Memory B cell (primary cell): ENCODE measurements at places on chromosomes 2 and 18.

- no peak for DNase-seq
Measured at GRCh38 chr2:39188960-39189494, 54.7 kb downstream of the CDKL4 start.

DNA sequence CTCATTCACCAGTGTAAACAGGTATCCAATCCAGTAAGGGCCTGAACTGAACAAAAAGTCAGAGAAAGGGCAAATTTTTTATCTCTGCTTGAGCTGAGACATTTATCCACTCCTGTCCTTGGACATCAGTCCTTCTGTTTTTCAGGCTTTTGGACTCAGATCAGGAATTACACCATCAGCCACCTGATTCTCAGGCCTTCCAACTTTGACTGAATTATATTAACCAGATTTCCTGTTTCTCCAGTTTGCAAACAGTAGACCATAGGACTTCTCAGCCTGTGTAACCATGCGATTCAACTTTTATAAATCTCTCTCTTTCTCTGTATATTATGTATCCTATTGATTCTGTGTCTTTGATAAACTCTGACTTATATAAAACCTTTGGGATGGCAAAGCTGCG, 289.3 kb upstream of the CDH2 start:
- no peak for DNase-seq

- no peak for DNase-seq
Measured at GRCh38 chr2:6423944-6424343, 441.8 kb downstream of the CMPK2 start.

- DNase-seq, result no peak
Measured at GRCh38 chr2:43269706-43270105, 43.3 kb upstream of the ZFP36L2 start.

- no peak for DNase-seq
Measured at GRCh38 chr18:741931-742512, 29.6 kb upstream of the ENOSF1 start.

DNA sequence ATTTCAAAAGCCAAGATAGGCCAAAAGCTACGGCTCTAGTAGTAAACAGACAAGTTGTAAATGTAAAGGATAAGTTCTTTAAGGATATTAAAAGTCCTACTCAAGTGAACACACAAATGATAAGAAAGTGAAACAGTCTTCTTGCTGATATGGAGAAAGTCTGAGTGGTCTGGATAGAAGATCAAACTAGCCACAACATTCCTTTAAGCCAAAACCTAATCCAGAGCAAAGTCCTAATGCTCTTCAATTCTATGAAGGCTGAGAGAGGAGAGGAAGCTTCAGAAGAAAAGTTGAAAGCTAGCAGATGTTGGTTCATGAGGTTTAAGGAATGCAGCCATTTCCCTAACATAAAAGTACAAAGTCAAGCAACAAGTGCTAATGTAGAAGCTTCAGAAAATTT, 111.7 kb upstream of the ZEB2 start:
- no peak for DNase-seq

DNA sequence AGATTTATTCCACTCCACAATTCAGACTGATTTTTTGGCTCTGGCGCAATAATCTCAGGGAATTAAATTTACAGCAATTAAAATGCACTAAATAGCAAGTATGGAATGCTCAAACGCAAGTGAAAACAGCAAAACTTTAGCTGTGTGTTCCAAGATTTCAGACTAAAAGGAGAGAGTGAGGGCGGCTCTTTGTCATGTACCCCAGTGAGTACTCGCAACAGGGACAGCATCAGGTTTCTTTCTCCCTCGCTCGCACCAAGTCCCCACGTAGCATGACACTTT, 1.1 kb downstream of the ROCK2 start:
- DNase-seq, result no peak

- DNase-seq, result no peak
Measured at GRCh38 chr18:79873449-79874110, 75.8 kb downstream of the KCNG2 start.

DNA sequence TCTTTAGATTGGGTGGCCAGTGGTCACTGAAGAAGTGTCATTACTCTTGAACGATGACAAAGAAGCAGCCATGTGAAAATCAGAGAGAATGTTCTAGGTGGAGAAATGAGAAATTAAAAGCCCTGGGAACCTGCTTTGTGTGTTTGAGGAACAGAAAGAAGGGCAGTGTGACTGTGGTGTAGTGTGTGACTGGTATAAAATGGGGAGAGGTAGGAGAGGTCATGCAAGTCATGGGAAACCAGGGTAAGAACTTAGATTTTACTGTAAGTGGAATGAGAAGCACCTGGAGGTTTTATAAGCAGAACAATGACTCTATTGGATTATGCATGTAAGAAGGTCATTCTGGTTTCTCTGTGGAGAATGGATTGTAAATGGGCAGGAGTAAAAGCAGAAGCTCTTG, 12.2 kb downstream of the ICOS start:
- DNase-seq, result no peak

- no peak for DNase-seq
Measured at GRCh38 chr2:168089200-168089599, 158.2 kb downstream of the STK39 start.

DNA sequence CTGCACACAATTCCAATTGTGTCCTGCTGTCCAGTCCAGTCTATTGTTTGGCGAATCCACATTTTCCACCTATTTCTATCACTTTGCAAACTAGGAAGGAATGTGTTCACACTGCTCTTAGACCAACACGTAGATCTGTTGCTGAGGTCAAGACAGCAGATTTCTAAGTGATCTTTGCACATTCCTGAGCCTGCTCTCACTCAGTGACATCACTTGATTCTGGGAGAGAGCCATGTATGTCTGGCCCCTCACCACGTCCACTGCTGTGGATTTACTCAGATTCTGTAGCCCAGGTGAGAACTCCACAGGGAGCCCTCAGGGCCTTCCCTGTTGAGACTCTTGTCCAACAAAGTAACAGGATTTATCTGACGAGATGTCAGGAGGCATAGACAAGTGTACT, 317.2 kb downstream of the TSN start:
- no peak for DNase-seq

DNA sequence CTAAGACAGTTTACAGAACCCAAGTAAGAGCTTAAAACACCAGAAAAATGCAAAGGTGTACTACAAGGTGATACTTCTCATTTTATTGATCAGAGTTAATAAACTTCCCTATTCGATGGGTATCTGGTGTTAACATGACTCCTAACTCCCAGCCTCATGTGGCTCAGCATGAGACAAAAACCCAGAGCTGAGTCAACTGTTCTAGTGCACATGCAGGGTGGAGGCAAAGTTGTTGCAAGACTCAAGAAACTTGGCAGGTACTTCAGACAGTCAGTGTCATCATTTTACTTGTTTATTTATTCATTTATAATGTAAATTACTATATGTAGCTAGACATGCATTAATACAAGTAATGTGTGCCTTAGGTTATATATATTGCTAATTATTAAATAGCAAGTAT, 216.6 kb upstream of the DSEL start:
- no peak for DNase-seq

GRCh38 chr2:164523009-164523408, 98.3 kb downstream of the GRB14 start:
- DNase-seq, result no peak
